ENCODE measurements at places on chromosomes 7 and 10.
A peak's percentile ranks its signal among the peaks of the same experiment; 100 is the strongest.

DNA sequence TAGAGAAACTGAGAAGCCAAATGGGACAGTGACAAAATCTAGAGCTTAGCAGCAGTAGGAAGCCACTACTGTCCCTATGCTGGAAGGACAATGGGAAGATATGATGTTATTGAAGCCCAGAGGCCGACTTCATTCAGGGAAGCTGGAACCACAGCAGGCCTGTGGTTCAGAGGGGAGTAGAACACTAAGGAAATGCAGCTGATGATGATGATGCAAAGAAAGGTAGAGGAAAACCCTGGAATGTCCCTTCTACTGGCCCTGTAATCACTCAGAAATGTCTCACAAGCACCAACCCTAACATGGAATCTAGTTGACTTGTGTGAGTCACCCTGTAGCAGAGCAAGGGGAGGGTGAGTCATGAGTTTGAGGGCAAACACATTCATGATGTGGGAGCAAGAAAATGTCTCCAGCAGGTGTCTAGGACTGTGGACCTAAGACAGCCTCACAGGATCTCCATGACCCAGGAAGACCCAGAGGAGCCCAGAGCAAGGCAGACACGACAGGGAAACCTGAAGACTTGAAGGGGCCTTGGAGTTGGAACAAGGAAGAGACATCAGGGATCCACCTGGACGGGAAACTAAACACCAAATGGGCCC, 37.0 kb upstream of the LRRC17 start:
- no peak for DNase-seq

DNA sequence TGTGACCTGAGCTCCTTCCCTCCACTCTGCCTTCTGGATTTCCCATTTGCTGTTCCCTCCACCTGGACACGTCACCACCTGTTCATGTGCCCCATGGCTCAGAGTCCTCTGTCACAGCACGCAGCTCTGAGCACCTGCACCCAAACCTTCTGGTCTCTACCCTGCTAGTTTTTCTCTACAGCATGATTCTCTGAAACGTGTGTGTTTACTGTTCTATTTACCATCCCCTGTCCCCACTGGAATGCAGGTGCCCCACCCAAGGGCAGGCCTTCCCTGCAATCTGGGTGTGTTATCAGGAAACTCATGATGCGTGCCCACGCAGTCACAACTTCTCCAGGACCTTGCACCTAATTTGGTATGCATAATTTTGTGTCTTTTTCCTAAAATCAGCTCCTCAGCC, 284.4 kb upstream of the IGFBP3 start:
- no peak for DNase-seq

DNA sequence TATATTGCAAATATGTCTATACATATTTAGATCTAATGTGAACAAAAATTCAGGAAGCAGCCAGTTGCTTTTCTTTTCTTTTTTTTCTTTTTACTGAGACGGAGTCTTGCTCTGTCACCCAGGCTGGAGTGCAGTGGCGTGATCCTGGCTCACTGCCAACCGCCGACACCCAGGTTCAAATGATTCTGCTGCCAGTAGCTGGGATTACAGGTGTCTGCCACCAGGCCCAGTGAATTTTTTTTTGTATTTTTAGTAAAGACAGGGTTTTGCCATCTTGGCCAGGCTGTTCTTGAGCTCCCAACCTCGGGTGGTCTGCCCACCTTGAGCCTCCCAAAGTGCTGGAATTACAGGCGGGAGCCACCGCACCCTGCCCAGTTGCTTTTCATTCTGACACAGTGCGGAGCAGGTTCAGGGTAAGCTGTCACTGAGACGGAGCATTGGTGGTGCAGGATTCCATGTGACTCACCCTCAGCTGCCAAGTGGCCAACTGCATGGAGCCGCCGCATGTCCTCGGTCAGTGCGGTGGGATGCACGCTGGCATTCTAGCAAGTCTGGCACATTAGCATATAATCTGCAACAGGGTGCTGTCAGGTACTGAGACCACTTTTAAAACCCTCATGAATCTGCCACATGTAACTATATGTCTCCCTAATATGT, 362.7 kb downstream of the DNAJB6 start:
- DNase-seq, result no peak

GRCh38 chr7:12930534-12930933, 243.1 kb downstream of the ARL4A start:
- DNase-seq, result no peak

DNA sequence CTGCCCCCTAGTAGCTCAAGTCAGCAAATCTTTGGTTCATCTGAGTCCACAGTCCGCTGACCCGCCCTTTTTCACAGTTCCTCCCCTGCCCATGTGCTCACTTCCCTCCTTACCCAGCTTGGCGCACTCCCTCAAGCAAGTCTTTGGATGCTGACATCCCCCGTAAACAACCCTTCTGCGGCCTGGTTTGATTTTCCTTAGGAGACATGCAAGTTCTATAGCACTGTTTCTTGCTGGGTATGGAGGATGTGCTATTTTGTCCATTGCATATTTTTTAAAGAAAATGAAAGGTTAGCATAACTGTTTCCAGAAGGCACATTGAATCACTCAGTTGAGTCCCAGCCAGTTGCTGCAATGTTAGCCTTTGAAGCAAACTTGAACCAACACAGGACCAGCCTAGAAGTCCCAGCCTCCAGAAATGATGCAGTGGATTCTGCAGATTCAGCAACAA, 38.2 kb downstream of the HTRA1 start:
- no peak for DNase-seq

DNA sequence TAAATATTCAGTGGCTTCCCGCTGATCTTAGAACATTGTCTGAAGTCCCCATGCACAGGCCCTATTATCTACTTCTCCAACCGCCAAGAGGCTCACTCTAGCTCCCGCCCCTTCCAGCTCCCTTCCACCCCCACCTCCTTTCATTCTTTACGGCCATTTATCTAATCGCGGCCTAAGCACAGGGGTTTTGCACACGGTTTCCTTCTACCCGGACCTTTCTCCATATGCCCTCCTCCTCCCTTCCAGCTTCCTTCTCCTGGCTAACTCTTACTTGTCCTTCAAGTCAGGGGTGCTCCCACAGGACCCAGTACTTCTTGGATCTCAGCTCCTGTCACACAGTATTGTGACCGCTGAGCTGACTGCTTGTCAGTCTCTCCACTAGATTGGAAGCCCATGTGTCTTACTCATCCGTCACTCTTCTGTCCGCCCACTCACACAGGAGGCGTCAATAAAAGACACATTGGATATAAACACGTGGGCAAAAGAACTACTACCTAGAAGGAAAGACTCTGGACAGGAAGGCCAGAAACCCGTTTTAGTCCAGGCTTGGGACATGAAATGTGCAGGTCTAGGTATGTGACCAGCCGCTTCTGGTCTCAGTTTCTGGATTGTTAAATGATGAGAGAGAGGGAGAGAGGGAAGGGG, 20.2 kb upstream of the HPS1 start:
- DNase-seq, result no peak

GRCh38 chr7:106262221-106262881, 22.4 kb downstream of the NAMPT start:
- DNase-seq, result no peak

DNA sequence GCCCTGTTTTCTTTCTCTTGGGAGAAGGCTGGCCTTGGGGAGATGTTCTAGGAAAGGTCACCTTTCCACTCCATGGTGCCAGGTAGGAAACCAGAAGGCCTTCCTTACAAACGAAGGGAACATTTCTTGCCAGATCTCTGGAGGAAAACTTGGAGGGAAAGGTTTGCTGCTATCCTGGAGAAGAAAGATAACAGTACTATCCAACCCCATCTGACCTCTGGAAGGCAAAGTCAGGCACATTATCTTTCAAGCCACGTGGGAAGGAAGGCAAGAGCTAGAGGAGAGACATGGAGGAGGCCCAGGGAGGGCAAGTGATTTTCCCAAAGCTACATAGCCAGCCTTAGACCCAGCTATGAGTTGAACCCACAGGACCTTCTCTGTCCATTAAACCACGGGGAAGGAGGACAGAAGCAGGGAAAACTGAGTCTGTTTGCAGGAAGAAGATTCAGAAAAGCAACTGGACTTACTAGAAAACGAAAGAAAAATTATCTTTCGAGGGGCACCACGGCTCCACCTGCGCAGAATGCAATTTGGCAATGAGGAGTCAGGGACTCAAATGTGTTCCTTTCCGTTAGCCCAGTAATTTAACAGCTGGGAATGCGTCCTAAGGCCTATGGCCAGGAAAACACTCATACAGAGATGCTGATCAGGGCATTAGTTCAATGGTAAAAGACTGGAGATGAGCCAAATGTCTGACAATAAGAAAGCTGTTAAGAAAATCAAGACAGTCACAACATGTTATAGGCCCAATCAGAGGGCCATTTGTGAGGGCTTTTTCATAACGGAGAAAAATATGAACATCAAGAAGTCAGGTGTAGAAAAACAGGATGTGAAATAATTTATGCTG, 32.0 kb upstream of the PSAP start:
- DNase-seq, result no peak

- no peak for DNase-seq
Measured at GRCh38 chr7:96216373-96216772, 105.5 kb downstream of the SLC25A13 start.

DNA sequence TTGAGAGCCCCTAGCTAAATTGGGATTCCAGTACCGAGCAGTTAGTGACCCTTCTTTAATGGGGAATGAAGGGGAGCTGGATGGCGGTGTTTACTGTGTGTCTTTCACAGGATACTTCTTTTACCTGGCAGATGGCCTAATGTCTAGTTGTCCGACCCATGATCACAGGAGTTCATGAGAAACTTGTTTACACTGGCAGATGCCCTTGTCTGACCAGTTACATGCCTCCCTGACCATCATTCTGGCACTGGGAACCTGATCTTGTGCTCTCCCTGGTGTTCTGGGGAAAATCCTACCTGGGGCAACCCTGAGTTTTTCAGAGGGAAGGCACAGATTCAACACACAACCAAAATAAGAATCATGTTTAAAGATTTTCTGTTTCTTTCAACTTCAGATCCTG, 120.1 kb upstream of the SLC13A1 start:
- DNase-seq, result no peak

DNA sequence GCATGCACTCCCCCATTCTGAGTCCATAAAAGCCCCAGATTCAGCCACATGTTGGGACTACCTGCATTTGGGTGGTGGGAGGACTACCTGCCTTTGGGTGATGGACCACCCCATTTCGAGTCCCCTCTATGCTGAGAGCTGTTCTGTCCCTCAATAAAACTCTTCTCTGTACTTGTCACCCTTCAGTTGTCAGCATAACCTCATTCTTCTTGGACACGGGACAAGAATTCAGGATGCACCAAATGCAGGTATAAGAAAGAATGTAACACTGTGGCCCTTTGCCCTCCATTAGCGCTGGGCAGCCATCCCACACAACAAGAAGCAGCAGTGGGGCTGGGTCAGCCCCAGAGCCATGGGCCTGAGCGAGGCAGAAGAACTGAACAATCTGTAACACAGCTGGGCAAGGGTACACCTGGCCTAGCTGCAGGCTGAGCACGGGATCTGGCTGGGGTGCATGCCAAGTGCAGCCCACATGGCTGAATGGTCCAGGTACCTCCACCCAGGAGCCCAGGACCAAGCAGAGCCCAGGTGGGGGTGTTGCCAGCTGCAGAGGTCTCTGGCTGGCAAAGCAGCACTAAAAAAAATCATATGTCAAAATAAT, 1344.3 kb upstream of the LRRTM3 start:
- DNase-seq, result no peak

- DNase-seq, result no peak
Measured at GRCh38 chr7:89023206-89023605, 227.7 kb upstream of the TEX47 start.

- no peak for DNase-seq
Measured at GRCh38 chr7:45986355-45987298, 65.6 kb upstream of the IGFBP3 start.

GRCh38 chr10:48800007-48800675, 115.5 kb downstream of the WDFY4 start:
- no peak for DNase-seq

GRCh38 chr7:93150200-93150835, 2.1 kb upstream of the SAMD9L start:
- DNase-seq, result no peak

GRCh38 chr7:73830681-73831583, at the start of gene CLDN4:
CLDN4 (plus strand) TSS chr7:73830996; CDS start chr7:73831202, 206 bp downstream.
- DNase-seq, result peak; percentile 50

GRCh38 chr10:97923057-97923456, 73.4 kb downstream of the GOLGA7B start:
- no peak for DNase-seq

GRCh38 chr10:49647985-49648795, 31.3 kb upstream of the C10orf53 start:
- no peak for DNase-seq

DNA sequence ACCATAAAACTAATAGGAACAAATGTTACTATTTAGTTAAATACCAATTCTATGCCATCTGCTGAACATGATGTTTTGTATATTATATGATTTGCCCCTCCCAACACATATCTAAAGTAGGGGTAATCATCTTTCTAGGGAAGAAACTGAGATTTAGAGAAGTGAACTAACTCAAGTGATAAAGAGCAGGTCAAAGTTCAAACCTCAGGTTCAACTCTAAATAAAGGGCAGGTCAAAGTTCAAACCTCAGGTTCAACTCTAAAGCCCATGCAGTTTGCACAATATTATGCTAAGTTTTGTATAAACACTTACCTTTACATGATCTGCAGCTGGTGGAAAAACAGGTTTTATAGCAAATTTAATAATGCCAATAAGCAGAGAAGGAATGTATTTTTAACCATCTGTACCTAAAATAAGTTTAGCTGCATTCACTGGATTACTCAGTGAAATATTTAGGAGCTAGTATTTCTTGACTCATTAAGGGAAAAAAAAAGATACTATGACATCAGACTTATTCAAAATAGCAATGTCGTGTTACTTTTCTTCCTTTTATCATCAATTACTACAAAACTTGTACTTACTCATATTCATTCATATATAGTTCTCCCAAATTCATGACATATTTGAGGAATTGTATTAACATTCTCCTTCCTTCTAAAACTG, 1194.3 kb upstream of the CELF2 start:
- DNase-seq, result no peak

DNA sequence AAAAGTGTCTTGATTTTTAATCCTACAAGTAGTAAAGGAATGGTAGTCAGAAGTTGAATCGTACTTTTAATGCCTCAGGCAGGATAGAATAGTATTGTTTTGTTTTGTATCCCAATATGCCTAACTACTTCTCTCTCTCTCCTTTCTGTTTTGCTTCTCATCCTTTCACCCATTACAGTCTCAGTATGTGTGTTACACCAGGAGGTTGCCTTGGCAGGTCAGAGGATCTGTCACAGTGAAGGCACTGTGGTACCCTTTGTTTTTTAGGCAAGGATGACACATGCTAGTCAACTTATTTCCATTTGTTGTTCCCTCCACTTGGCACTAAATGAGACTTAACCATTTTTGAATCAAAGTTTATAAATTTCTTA, 94.4 kb downstream of the MAPK8 start:
- DNase-seq, result no peak

- no peak for DNase-seq
Measured at GRCh38 chr7:54419209-54419608, 123.0 kb upstream of the VSTM2A start.

- peak; percentile 80 for DNase-seq
Measured at GRCh38 chr10:75230600-75231038, 5.1 kb downstream of the COMTD1 start.

DNA sequence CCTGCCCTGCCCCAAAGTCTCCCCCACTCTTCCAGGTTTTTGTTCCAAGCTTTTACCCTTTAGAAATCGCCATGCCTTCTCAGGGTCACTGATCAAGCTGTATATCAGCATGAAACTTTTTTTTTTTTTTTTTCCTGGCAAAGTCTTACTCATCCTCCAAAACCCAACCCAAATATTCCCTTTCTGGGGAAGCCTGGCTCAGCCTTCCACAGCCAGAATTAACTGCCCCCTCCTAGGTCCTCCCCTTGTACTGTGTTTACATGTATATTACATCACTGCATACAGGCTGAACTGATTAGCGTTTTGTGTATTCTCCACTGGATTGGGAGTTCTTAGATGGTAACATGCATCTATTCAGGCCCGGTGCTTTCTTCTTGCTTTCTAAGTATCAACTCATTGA, 4.6 kb upstream of the NOBOX start:
- DNase-seq, result no peak
